ENCODE measurements at places on chromosomes 11 and 22. TPM values are rescaled to one million over a fixed set of nuclear protein-coding genes. Genes with fewer than 3 reads are reported as not detected.

B3GAT3 gene
- total RNA-seq, result 14.4 TPM

VPREB1 gene
- not detected for total RNA-seq

OR51B4 gene
- total RNA-seq, result not detected

HEPN1 gene
- total RNA-seq, result not detected

ACR gene
- 3.3 TPM for total RNA-seq

POU2AF3 gene
- 0.72 TPM for total RNA-seq

IRAG1 gene
- 6.5 TPM for total RNA-seq

MRGPRX3 gene
- 0.51 TPM for total RNA-seq

TRIM49 gene
- total RNA-seq, result not detected

OR8A1 gene
- not detected for total RNA-seq

OR5B21 gene
- not detected for total RNA-seq

WEE1 gene
- total RNA-seq, result 73.4 TPM

ISX gene
- not detected for total RNA-seq

NRXN2 gene
- 13.8 TPM for total RNA-seq

SAA1 gene
- 2.4 TPM for total RNA-seq

WNT7B gene
- total RNA-seq, result 6.2 TPM

NCAM1 gene
- total RNA-seq, result 160 TPM

CDC42EP2 gene
- 14.2 TPM for total RNA-seq

LRRC74B gene
- total RNA-seq, result not detected

ARHGAP20 gene
- total RNA-seq, result 5.5 TPM

USP2 gene
- 39.2 TPM for total RNA-seq

GRAP2 gene
- 2.8 TPM for total RNA-seq

SMCO4 gene
- total RNA-seq, result 19.6 TPM

KCNK4 gene
- total RNA-seq, result not detected

PKDREJ gene
- 0.10 TPM for total RNA-seq

DDI1 gene
- not detected for total RNA-seq

PTGDR2 gene
- total RNA-seq, result 1.3 TPM

CTSW gene
- total RNA-seq, result 0.82 TPM

MS4A6E gene
- total RNA-seq, result not detected

DMC1 gene
- 3.9 TPM for total RNA-seq

INPP5J gene
- total RNA-seq, result 3.5 TPM

KCNJ11 gene
- total RNA-seq, result 28.6 TPM

FAM180B gene
- total RNA-seq, result 1.4 TPM

LARGE2 gene
- 2.7 TPM for total RNA-seq

KCNC1 gene
- total RNA-seq, result 0.21 TPM

MED17 gene
- total RNA-seq, result 38.5 TPM

OR5B12 gene
- not detected for total RNA-seq

NECTIN1 gene
- 32.4 TPM for total RNA-seq

TMEM134 gene
- 83.5 TPM for total RNA-seq

ZBED5 gene
- 48.9 TPM for total RNA-seq

IGSF22 gene
- 6.2 TPM for total RNA-seq

OR4X1 gene
- total RNA-seq, result not detected

MAPK8IP2 gene
- 1.2 TPM for total RNA-seq

JAML gene
- 9.7 TPM for total RNA-seq

DEUP1 gene
- not detected for total RNA-seq

TRPC6 gene
- 20.7 TPM for total RNA-seq

MIAT gene
- total RNA-seq, result 1.1 TPM

HOATZ gene
- not detected for total RNA-seq

C1QTNF4 gene
- 5.3 TPM for total RNA-seq
